ENCODE measurements at places on chromosomes 2 and 18.

- DNase-seq = no peak
These were observed 191.1 kb upstream of the GLI2 start for GRCh38 chr2:120544522-120544921.

GRCh38 chr18:32441533-32441932 lies 29.1 kb downstream of the GAREM1 start:
- no peak for DNase-seq

DNA sequence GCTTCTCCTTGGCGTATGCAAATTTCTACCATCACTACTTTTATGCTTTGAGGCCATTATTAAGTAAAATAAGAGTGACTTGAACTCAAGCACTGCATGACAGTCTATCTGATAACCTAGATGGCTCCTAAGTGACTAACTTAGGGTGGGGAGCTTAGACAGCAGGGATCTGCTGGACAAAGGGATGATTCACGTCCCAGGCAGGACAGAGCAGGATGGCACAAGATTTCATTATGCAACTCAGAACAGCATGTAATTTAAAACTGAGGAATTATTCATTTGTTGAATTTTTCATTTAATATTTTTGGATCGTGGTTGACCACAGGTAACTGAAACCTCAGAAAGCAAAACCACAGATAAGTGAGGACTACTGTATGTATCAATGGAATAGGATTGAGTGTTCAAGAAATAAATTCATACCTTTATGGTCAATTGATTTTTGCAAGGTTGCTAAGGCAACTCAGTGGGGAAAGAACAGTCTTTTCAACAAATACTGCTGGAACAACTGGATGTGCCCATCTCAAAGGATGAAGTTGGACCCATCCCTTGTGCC lies 115.3 kb downstream of the MBD2 start:
- no peak for DNase-seq

DNA sequence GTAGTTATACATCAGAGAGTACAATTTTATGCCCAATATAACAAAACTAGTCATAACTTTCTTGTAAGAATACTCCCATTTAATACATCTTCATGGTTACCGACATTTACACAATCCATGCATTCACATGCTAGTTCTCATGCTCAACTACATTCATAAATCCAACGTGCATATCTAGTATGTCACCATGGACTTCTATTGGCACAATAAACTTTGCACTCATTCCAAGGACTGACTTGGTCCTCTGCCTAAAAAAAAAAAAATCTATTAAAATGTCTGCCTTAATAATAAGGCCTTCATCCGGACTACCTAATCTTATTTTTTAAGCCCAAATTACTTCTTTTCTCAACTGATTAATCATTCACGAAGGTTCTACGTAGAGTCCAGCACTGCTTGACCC lies 107.8 kb upstream of the PGAP1 start:
- DNase-seq = no peak

GRCh38 chr2:46010925-46011490 lies 286.2 kb upstream of the EPAS1 start:
- peak; percentile 65 for DNase-seq

- DNase-seq = no peak
These were observed 13.1 kb upstream of the LRATD1 start for GRCh38 chr2:14619441-14619840.

DNA sequence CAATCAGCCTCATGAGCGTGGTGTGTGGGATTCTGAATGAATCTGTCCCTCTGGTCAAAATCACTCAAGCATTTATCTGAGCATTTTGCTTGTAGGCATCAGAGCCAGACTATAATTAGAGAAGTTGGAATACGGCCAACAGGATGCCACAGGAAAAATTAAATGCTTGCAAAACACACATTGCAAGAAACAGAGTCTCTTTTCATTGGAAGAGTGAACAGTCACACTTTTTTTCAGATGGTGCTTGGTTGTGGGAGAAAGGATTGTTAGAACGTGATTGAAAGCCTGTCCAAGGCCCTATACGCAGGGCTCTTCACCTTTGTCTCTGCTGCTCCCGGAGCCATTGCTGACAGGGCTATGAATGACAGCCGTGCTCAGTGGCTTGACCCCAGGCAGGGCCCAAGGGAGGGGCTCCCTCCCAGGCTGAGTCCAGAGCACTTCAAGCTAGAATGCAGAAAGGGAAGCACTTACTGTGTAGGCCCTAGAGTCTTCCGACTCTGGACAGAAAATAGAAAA lies 59.8 kb downstream of the SNTG2 start:
- DNase-seq = no peak

DNA sequence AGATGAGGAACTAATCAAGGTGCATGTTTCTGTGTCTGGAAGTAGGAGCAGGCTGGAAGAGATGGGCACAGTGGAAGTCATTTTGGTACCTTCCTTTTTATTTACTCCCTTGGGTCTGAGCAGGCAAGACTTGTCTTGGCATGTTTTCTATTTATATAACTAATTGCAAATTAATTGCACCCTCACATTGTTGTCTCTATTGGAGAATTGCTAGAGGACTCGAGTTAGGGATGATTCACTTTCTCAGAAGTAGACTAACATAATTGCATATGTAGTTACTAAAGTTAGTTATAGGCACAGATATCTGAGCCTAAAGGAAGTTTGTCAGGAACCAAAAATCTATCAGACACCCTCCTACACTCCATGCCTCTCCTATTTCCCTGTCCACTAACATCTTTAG lies 92.8 kb upstream of the NRP2 start:
- DNase-seq = no peak

GRCh38 chr2:176388861-176389260 lies 119.6 kb downstream of the MTX2 start:
- no peak for DNase-seq

GRCh38 chr2:30115141-30115980 lies 31.4 kb upstream of the YPEL5 start:
- peak; percentile 39 for DNase-seq

DNA sequence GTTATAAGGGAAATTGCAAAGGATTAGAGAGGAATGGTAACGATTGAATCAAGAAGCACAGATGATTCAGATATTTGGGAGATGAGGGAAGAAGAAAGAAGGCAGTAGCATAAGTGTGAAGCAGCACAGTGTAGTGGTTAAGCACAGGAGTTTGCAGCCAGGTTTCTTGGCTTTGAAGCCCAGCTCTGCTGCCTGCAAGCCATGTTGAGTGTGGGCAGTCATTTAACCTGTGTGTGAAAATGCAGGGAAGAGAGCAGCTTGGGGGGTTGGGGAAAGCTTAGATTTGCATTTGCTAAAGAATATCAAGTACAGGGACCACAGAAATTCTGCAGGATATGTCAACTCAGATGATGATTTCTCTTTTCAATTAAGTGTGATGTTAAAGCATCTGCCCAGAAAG lies 21.5 kb upstream of the RBMS1 start:
- DNase-seq = no peak

DNA sequence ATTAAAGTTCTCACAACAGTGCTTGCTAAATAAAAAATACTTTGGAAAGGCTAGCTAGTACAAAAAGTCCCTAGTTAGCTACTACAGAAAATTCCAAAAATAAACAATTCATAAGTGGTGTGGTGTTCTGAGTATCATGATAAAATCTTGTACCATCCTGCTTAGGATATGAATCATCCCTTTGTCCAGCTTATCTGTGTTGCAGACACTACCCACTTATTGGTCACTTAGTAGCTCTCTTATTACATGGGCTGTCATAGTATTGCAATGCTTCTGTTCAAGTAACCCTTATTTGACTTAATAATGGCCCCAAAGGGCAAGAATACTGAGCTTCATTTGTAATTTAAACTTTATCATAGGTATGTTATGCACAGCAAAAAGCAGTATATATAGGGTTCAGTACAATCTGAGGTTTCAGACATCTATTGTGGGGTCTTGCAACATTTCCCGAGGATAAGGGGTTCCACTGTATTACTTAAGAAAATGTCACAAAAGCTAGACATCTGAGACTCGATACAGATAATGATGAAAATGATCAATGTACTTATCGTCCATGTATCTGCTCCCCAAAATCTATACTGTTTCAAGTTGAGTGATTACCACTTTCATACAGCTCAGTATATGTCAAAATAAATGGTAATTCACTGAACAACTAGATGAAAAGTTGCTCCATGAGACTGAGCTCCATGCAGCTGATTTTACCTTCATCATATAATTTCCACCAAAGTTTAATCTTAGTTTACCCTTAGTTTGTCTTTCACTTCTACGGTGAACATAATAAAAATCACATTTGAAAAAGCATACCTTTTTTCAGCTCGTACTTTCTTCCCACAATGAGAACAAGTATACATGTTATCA lies 93.8 kb downstream of the C2orf74 start:
- no peak for DNase-seq

DNA sequence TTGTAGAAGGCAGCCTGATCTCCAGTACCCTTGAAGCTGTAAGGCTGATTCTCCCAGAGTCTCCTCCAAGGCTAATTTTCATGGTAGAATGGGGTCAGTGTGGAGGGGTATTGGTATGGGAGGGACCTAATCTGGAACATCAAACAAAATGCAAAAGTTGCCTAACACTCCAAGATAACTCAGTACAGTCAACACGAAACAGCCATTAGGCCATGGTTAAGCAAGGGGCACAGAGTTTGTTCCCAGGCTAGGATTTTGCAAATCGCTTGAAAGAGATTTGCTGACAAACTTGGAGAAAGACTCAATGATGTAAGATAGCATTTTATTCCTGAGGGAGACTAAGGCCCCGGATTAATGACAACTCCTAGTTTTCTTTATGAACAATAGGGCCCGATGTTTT lies 5.4 kb downstream of the PID1 start:
- DNase-seq = no peak

DNA sequence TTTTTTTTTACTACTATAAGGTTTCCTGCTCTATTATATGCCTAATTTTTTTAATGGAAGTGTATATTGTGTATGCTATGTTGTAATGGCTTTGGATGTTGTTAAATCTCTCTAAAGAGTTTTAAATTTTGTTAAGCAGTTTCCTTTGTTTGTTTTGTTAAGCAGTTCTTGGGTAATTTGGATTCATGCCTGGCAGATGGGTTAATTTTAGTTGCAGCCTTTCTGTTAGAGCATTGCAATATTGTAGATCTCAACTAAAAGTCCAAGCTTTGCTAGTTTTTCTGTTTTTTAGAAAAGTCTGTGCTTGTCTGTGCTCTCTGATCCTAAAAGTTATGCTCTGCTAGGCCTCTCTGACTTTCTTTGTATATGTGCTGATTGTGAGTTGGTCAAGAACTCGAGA lies 1229.0 kb upstream of the NRXN1 start:
- no peak for DNase-seq

- no peak for DNase-seq
These were observed 17.1 kb downstream of the MTERF4 start for GRCh38 chr2:241084856-241085444.

- DNase-seq = no peak
These were observed 346.3 kb downstream of the SATB2 start for GRCh38 chr2:199111458-199111857.

GRCh38 chr2:160015746-160016145 lies 46.7 kb downstream of the PLA2R1 start:
- no peak for DNase-seq

- DNase-seq = no peak
These were observed 125.4 kb upstream of the CTNNA2 start for GRCh38 chr2:79387431-79387830.

- no peak for DNase-seq
These were observed 163.9 kb downstream of the DOK6 start for GRCh38 chr18:69564602-69565001.

DNA sequence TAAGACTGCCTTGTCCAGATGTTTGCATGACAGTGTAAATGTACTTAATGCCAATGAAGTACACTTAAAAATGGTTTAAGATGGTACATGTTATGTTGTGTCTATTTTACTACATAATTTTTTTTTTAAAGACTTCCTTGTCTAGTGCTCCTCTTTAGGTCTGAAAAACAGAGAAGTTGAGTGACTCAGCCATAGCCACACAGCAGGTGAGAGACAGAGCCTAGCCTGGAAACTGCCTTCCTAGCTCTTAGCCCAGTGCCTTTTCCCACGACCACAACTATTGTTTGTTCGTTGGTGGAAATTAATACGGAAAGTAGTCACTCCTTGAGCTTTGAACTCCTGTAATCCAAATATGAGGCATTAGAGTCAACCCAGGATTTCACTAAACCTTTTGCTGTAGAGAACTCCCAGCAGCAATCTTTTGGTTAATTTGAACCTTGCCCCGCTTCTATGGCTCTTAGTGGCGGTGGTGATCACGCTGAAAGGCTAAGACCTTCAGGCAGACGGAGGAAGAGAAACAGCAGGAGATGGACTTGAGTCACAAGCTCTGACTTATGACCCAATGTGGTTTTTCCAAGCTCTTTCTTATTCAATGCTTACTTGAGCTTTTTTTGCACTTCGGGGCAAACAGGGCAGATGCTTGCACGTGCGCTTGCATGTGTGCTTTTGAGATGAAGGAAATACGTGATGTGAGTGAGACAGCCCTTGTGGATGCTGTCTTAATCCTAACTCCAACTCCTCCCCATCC lies 21.2 kb downstream of the TRIB2 start:
- no peak for DNase-seq

DNA sequence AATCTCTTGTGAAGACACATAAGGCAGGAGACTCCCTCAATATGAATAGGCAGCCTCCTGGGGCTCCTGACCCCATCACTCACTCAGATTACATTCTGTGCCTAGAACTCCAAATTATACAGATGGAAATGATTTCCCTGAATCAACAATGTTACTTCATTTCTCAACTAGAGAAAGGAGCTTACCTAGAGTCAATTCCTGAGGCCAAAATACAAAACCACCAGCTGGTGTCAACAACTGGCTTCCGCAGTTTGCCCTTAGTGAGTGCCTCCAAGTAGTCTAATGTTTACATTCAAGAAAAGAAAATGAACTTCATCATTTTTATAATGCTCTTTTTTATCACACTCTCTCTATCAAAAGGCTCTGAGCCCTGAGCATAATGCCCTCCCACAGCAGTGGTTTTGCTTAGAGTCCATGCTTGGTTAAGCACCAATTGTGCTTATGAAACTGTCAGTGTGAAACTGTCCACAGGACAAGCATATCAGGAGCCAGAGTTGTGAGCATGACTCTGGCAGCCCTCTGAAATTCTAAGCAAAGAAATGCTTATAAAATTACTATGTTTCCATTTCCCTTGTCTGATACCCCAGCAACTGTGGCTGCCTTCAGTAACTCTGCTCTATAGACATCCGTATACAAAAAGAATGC lies 305.7 kb upstream of the PKDCC start:
- DNase-seq = no peak

- no peak for DNase-seq
These were observed 57.3 kb downstream of the ROCK1 start for GRCh38 chr18:21054252-21054821.

- DNase-seq = no peak
These were observed 16.1 kb downstream of the MBP start for GRCh38 chr18:77116201-77117080.

DNA sequence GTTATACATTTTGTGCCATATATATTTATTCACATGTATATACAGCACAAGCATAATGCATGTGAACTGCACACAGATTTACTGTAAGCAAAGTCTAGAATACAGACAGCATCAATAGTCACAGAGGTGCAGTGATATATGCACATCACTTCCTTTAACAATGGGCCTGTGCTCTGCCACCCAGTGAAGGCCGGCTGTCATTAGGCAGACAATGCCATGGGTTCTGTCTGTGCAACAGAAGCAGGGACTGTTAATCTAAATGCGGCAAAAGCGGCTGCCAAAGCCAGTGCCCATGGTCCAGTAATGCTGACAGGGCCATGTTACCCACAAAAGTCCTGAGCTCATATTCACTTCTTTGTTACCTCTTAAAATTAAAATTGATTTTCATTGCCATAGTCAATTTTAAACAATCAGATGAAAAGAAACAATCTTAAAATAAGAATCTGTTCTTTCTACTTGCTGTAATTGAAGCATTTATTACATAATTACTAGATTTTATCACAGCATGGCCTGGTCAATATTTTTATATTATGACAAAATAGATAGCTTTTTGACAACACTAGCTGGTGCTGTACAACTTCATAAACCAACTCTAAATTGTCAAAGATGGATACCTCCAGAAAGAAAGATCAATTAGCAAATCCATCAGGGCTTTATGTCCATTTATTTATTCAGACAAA lies 232.0 kb downstream of the STK39 start:
- no peak for DNase-seq

Data from T-helper 1 cell (primary cell).